Thoracic aorta (tissue), 2 donors: ENCODE measurements at places on chromosomes 5 and 9. TPM values are rescaled to one million over a fixed set of nuclear protein-coding genes. Genes with fewer than 3 reads are reported as not detected.

GRCh38 chr5:173693670-173694069 is 77.2 kb upstream of the BOD1 start:
- H3K27ac ChIP-seq: no peak overlapping the region
- no peaks in the 10 kb centered on the region for H3K36me3 ChIP-seq
- DNase-seq: no peak
- no peak overlapping the region for H3K4me3 ChIP-seq
- no peaks in the 10 kb centered on the region for H3K4me1 ChIP-seq

DNA sequence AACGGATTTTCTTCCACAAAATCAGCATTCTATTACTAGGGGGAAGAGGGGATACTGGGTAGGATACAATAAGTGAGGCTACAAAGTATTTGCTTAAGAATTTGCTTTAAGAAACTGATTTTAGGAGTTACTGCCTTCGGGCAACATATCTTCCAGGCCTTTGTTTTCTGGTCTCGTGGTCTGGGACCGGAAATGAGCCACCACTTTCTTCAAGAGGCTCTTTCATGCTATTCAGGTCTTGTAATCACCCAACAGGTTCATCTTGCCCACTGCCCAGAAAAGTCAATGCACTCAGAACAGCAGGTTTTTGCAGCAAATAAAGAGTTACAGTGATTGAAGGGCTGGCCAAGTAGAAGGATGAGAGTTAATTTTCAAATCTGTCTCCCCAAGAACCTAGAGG is 6.6 kb upstream of the AOPEP start:
- DNase-seq: no peak
- no peaks in the 10 kb centered on the region for H3K36me3 ChIP-seq
- no peaks in the 10 kb centered on the region for H3K27me3 ChIP-seq
- H3K4me3 ChIP-seq: no peak overlapping the region

GRCh38 chr5:54988218-54988617 is 2.8 kb upstream of the ESM1 start:
- no peak overlapping the region for H3K4me3 ChIP-seq
- no peak overlapping the region for H3K27ac ChIP-seq
- no peaks in the 10 kb centered on the region for H3K27me3 ChIP-seq
- DNase-seq: no peak

DNA sequence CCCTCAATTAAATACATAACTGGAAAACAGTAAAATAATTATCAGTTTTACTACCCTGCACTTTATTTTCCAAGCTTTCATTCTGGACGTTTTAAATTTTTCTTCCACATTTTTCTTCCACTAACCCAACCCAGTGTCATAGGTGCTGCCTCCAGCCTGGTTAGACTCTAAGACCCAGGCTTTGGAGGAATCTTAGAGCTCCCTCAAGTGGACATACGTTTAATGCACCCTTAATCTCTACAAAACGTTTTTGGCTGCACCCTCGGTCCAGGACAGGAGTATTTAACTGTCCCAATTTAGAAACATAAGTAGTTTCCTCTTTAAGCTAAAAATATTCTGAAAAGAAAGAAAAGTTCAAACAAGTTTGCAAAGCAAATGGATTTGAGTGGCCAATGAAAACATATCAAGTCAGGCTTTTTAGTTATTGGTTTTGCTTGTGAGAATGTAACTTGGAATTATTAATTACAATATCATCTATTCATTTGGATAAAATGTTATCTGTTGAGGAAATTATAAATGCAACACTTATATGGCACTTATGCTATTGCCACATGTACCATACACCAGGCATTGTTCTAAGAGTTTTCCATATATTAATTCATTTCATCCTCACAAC is 38.9 kb downstream of the CDH6 start:
- no peak for DNase-seq
- no peak overlapping the region for H3K27ac ChIP-seq
- peaks cover 26% of the 10 kb centered on the region for H3K4me1 ChIP-seq
- no peaks in the 10 kb centered on the region for H3K27me3 ChIP-seq
- no peak overlapping the region for H3K4me3 ChIP-seq
- no peaks in the 10 kb centered on the region for H3K36me3 ChIP-seq

The EXOSC2 gene
- total RNA-seq: 33.3 TPM
